ENCODE measurements at places on chromosomes 3 and 15.

- H3K27me3 ChIP-seq = no peaks in the 10 kb centered on the region
- H3K27ac ChIP-seq = no peak overlapping the region
- H3K36me3 ChIP-seq = no peaks in the 10 kb centered on the region
- no peaks in the 10 kb centered on the region for H3K4me1 ChIP-seq
Observed at GRCh38 chr3:95036526-95037021, 973.7 kb downstream of the NSUN3 start.

GRCh38 chr3:133948131-133948810 is 52.6 kb upstream of the RAB6B start:
- H3K4me1 ChIP-seq = peaks cover 9% of the 10 kb centered on the region
- no peaks in the 10 kb centered on the region for H3K27me3 ChIP-seq
- no peak overlapping the region for H3K27ac ChIP-seq
- DNase-seq = no peak

GRCh38 chr3:69880069-69880640 is 119.4 kb upstream of the SAMMSON start:
- H3K36me3 ChIP-seq = no peaks in the 10 kb centered on the region
- H3K27ac ChIP-seq = no peak overlapping the region
- no peak overlapping the region for H3K4me3 ChIP-seq

GRCh38 chr3:297585-297984 is 101.0 kb downstream of the CHL1 start:
- H3K27me3 ChIP-seq = no peaks in the 10 kb centered on the region
- no peaks in the 10 kb centered on the region for H3K36me3 ChIP-seq
- H3K4me3 ChIP-seq = no peak overlapping the region

GRCh38 chr3:128222796-128223385 is 69.6 kb downstream of the EEFSEC start:
- 0 out of 2 replicates have a peak, but pooled peaks cover 3% of the 10 kb centered on the region for H3K4me1 ChIP-seq
- H3K4me3 ChIP-seq = no peak overlapping the region
- DNase-seq = no peak
- H3K27ac ChIP-seq = no peak overlapping the region
- no peaks in the 10 kb centered on the region for H3K27me3 ChIP-seq

GRCh38 chr15:93045191-93045785 is 43.7 kb downstream of the RGMA start:
- no peak overlapping the region for H3K4me3 ChIP-seq
- no peaks in the 10 kb centered on the region for H3K27me3 ChIP-seq
- H3K36me3 ChIP-seq = peaks cover 75% of the 10 kb centered on the region

DNA sequence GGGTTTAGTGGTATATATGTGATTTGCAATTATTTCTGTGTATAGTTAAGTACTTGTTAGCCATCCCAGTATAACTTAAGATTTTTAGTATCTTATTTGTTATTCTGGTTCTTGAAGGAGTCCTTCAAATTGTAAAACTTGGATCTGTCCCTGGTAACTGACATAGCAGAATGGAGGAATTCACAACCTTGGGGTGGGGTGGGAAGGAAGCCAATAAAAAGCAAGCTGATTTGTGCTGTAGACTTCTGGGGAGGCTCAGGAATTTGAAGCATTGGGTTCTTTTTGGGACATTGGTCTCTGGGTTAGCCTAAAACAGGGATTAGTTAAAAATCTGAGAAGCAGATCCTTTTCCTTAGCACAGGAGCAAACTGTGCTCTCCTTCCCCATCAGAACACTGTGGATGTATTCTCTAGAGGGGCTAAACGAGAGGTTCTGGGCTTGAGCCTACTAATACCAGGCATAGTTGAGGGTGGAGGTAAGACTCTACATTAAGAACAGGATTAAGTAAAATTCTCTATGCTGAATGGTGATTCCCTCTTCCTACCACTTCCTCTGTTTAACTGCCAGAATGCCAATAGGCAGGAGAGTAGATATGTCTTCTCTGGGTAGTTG is 42.2 kb downstream of the GMPS start:
- no peaks in the 10 kb centered on the region for H3K4me1 ChIP-seq
- H3K27ac ChIP-seq = no peak overlapping the region
- no peaks in the 10 kb centered on the region for H3K27me3 ChIP-seq
- DNase-seq = no peak
- H3K4me3 ChIP-seq = no peak overlapping the region
